ENCODE measurements at places on chromosomes 3 and 15. TPM values are rescaled to one million over a fixed set of nuclear protein-coding genes. Genes with fewer than 3 reads are reported as not detected.

The CNTN4 gene
- total RNA-seq: not detected

The CPN2 gene
- total RNA-seq: not detected

The ADAMTS9 gene
- total RNA-seq: 22.6 TPM

The RETNLB gene
- total RNA-seq: not detected

The STRIT1 gene
- not detected for total RNA-seq

The GOLGA6L7 gene
- not detected for total RNA-seq

The ZIC1 gene
- total RNA-seq: not detected

The SLC28A1 gene
- total RNA-seq: not detected

The HIGD2B gene
- not detected for total RNA-seq

The CRABP1 gene
- total RNA-seq: not detected

The CASR gene
- total RNA-seq: not detected

The RBP2 gene
- not detected for total RNA-seq

The CFAP20DC gene
- total RNA-seq: 1.9 TPM

The CHRM5 gene
- total RNA-seq: not detected

The GOLGA8T gene
- not detected for total RNA-seq

The DAZL gene
- total RNA-seq: not detected

The GOLGA6D gene
- not detected for total RNA-seq

The TMEM44 gene
- total RNA-seq: 115 TPM

The ATP13A4 gene
- total RNA-seq: not detected

The ZNF620 gene
- total RNA-seq: 3.6 TPM

The SLC12A1 gene
- not detected for total RNA-seq

The MCTP2 gene
- 0.75 TPM for total RNA-seq

The PP2D1 gene
- not detected for total RNA-seq

The CAND2 gene
- total RNA-seq: 11.0 TPM

The BFSP2 gene
- total RNA-seq: not detected

The ANKUB1 gene
- total RNA-seq: not detected

The SLC24A5 gene
- total RNA-seq: not detected

The MUC20 gene
- 0.81 TPM for total RNA-seq

The ACOX2 gene
- 1.5 TPM for total RNA-seq

The CYP1A1 gene
- total RNA-seq: 7.6 TPM

The EFCC1 gene
- 0.73 TPM for total RNA-seq

The LSM3 gene
- total RNA-seq: 13.6 TPM

The SERPINI1 gene
- total RNA-seq: 0.28 TPM
